ENCODE measurements at places on chromosomes 7 and 10.

GRCh38 chr7:46201961-46202360, 280.9 kb upstream of the IGFBP3 start:
- DNase-seq: no peak

DNA sequence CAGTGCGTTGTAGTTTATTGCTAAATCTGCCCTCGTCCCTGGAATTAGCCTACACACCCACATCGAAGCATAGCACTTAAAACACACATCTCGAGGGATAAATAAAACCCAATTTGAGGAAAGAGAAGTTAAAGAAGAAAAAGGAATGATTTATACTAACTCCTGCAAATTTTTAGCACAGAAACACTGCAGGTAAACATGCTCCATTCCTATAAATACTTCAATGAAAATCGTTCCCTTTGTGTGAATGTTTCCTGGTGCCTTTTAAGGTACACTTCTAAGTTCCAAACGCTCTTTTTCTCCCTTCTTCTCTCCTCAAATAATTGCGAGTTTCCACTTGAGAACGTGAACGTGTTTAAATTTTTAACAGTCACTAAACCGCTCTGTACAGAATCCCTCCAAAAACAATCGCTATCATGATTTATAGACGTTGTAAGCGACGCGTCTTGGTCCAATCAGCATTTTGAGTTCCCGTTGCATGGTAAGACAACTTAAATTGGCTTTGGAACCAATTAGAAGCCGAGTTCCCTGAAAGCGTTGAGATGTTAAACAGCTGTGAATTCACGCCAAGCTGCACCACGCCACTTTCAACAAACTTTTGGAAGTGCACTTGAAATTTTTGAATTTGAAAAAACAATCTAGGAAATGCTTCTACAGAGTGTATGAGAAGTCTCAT, 12.5 kb upstream of the EBLN1 start:
- peak; percentile 29 for DNase-seq

GRCh38 chr10:69732147-69732825, 69.4 kb upstream of the COL13A1 start:
- DNase-seq: no peak

DNA sequence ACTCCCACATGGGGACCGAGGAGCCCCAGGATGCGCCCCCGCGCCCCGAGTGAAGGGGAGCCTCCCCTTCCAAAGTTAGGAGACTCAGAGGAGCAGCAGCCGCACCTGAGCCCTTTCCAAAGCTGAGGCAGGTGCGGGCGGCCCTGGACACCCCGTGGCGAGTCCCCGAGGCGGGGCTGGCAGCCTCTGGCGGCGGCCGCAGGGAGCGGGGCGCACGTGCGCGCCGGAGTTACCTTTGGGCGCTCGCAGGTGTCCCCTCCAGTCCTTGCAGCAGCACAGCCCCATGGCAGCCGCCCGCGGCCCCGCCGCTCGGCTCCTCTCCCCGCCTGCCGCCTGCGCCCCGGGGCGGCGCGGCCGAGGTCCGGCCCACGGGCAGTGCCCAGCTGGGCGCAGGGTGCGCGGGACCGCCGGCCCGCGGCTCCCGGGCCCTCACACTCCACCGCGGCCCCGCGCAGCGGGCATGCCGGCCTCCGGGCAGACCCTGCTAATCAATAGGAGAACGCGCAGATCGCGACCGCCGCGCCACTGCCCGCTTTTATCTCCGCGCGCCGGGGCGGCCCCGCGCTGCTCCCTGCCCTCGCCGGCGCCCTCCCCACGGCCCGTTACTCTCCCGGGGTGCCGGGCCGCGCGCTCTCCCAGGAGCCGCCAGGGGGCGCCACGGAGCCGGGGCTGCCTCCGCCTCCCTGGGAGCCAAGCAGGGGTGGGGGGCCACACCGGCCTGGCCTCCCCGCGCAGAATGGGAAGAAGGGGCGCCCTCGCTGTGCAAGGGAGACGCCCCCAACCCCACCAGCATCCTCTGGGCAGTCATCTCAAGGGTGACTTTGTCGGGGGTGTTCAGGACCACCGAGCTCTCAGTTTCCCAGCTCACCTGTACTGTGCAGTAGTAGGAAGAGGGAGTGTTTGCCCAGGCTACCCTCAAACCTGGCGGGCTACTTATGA, 80.8 kb downstream of the ARHGAP22 start:
- DNase-seq: no peak

DNA sequence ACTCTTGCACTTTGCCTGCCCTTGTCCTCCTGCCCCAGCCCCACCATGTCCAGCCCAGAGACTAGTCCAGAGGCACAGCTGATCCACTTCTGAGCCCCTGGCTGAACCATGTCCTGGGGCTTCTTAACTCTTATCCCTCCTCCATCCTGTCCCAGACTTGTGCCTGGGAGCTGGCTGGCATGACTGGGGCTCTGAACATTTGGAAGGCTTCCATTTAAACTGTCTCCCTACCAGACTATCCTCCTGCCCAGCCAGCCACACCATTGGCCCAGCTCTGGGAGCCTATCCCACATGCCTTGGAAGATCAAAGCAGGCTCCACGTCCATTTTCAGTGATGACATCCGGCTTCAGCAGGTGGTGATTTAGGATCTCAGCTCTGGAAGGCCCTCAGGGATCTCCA, 57.4 kb downstream of the FAM241B start:
- DNase-seq: no peak

DNA sequence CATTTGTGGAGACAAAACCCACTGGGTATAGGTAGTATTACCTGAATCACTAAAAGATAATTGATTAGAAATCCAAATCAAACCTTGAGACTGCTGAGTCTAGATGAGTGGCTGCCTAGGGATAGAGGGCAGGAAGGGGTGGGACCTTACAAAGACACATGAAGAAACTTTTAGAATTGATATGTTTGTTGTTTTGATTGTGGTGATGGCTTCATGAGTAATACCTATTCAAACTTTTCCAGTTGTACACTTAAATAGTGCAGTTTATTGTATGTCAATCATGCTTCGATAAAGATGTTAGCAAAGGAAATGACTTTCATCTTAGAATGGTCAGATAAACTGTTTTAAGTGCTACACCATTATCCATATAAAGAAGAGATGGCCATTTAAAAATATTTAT, 188.7 kb upstream of the KAT6B start:
- DNase-seq: no peak

GRCh38 chr7:134910214-134910890, 76.0 kb upstream of the AGBL3 start:
- DNase-seq: no peak

DNA sequence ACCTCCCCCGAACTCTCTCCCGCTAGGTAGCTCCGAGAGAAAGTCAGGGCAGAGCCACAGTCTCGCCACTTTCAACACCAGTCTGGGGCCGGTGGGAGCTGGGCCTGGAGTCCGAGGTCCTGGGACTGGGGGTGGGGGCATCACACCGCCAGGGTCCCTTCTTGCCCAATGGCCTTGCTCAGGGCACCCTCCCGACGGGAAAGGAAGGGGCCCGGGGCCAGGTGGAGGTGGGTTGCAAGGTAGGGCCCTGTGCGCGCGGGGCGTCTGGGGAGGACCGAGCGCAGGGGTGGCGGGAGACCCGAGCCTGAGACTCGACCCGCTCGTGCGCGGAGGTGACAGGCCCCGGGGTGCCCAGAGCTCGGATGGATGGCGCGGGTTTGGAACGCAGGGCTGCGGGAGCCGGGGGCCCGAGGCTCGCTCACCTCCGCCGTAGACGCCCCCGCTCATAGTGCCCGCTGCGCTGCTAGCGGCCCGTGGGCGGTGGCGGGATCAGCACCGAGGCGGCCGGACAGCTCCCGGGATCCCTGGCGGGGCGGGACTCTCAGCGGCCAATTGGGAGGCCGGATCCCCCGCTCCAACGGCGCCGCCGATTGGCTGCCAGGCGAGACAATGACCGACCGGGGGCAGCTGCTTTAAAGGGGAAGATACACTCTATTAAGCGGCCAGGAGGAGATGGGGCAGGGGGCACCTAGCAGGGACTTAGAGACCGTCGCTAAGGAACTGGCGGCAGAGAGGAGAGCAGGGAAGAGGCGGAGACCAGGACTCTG, at the start of gene ACTL6B:
Gene ACTL6B, minus strand, starts transcription at position 541 of the 767 bp plus-strand sequence. Its CDS starts 94 bp downstream, at position 447.
- DNase-seq: peak; percentile 64

DNA sequence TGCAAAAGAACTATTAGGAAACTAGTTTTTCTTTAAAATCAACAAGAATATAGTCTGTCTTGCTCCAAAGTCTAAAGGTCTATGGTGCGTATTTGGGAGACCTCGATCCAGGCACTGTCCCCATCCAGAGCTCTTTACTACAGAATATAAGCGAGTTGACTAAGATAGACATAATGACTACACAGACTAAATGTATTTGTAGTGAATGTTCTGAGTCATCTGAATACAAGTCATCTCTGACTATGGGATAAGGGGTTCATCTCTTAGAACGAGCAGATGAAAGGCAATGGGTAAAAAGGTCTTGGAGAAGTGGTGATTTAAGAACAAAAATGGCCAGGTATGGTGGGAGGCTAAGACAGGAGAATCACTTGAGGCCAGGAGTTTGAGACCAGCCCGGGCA, 136.0 kb upstream of the RSU1 start:
- no peak for DNase-seq

DNA sequence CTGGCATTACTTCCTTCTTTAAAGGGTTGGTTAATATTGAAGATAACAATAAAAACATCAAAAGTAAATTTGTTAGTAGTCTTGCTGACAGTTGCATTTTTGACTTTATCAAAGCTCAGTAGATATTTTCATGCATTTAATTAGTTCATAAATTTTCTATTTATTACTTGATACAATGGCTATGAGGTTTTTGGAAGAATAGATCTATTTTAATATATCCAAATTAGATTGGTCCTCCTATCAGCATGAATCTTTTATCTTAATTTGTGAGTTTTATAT, 16.4 kb downstream of the COL1A2 start:
- no peak for DNase-seq

DNA sequence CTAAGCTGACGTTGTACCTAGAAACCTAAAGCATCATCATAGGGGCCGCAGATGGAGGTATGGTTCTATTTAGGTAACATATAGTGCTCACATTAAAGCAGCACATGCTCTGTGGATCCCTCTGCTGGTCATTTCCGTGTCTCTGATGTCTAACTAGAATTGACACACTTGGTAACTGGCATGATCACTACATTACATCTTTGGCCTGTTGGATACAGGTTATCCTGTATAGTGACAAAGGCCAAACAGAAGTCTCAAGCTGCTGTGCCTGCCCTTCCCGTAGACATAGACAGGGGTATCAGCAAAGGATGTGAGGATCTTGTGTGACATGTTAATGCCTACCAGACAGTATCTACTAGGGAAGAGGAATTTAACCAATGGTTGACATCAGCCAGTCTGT, 51.2 kb downstream of the KIF5B start:
- peak; percentile 14 for DNase-seq

- no peak for DNase-seq
Observed at GRCh38 chr7:88922944-88923343, 127.4 kb upstream of the TEX47 start.

DNA sequence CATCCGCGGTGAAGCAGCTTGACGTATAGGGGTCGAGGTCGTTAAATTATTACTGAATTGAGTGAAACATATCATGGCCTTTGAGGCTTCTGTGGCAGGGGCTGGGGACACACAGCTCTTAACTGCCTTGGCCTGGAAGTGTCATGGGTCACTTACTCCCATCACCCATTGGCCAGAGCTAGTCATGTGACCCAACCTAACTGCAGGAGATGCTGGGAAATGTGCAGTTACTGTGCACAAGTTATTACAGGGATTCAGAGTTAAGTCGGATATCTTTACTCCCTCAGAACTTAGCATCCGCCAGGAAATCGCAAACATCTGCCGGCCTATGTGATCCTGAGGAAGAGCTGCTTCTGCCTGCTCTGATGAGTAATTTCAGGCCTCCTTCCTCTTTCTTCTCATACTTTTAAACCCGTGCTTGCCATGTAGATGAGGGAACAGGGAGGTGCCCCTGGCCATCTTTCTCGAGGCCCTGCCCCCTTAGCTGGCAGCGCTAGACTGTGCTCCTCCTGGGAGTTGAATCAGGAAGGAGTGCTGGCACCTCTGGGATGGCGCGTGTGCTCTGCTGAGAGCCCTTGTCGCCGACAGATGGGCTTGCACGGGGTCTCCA, 203.6 kb downstream of the TCF7L2 start:
- no peak for DNase-seq

- no peak for DNase-seq
Observed at GRCh38 chr7:133517766-133518165, 264.9 kb downstream of the EXOC4 start.

DNA sequence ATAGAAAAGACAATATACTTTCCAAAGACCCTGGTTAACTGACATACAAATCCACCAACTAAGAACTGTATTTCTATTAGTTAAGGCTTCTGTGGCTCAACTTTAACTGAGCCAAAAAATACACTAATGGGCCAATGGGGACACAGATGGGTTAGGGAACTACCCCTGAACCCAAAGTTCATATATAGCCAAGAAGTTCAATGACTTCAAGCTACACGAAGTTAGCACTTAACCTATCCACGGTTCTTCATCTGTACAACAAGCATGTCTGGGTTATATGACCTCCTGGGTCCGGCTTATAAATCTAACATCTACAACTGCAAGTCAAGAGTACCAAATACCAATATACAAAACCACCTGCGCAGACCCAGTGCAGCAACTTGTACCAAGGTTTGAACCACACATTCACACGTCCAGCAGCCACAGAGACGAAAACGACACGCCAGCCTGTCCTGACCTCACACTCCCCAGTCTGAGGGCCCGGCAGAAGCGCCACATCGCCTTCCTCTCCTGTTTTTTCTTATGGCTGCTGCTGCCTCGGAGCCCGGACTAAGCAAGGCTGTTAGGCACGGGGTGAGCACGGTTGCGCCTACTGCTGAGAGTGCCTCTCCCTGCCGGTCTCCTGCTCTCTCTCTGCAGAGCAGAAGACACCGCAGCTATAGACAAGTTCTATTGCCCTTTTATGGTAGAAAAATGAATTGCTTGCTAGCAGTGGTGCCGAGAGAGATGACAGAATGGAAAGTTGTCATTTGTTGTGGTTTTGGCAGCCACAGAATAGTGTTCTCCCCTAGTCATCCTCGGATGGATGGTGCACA, 86.3 kb downstream of the RNF216 start:
- DNase-seq: peak; percentile 79

DNA sequence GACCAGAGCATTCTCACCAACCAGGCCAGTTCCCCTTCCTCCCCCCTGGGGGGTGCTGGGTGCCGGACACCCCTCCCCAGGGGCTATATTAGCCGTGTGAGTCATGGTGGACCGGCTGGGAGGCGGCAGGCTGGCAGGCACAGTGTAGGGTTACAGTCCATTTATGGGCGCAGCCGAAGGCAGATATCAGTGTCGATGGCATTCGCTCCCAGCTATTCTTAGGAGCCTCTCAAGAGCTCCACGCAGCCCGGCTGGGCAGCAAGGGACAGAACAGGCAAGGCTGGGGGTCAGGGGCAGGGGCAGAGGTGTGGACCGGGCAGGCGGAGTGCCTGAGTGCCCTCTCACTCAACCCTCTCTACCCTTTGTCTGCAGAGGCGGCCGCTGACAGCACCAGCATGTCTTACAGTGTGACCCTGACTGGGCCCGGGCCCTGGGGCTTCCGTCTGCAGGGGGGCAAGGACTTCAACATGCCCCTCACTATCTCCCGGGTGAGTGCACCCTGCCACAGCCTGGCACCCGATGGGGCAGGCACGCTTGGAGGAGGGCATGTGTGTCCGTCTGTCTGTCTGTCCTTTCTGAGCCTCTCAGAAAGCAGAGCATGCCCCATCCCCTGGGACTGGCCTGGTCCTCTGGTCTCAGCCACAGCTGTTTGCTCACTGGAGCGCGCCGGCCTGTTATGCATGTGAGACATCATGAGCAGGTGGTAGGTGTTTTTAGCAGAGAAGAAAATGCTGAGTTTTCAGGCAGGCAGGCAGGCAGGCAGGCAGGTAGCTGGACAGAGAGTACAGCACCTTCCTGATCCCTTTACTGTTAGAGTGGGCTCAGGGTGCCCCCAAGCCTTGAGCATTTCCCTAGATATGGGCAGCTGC, at the start of gene LDB3:
Gene LDB3, plus strand, starts transcription at position 215 of the 869 bp plus-strand sequence. Its CDS starts 181 bp downstream, at position 396.
- DNase-seq: no peak

- no peak for DNase-seq
Observed at GRCh38 chr10:123553810-123554430, 112.2 kb upstream of the GPR26 start.

- no peak for DNase-seq
Observed at GRCh38 chr10:16259726-16260125, 177.1 kb upstream of the PTER start.
